ENCODE measurements at places on chromosomes 7 and 10. TPM values are rescaled to one million over a fixed set of nuclear protein-coding genes. Genes with fewer than 3 reads are reported as not detected.

DNA sequence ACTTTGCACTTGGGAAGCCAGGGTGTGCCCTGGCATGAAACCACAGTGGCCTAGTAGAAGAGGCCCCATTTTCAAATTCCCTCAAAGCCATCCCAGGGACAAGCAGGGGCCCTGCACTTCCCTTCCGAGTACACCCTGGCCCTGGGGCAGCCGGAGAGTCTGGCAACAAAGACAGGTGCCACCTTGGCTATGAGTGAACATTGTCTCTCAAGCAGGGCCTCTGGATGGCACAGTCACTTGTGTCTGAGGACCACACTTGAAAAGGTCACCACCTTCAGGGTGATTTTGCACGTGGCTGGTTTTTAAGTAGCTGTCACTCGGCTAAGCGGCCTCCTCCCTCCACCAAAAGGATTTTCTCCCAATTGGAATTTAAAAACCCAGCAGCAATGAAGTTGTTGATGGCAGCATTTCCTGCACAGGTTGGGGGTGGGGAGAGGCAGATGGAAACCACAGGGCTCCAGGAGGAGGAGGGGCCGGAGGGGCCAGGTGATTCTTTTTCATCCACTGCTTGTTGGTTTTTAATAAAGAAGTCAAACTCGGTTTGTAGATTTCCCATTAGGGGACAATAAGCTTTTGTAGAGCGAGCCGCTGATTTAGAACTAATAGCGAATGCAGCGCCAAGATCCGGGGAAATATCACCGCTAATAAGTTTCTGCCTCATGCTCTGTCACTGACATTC, 33.9 kb downstream of the C10orf105 start:
- DNase-seq: no peak
- no peak overlapping the region for H3K4me3 ChIP-seq
- H3K27me3 ChIP-seq: no peaks in the 10 kb centered on the region
- no peaks in the 10 kb centered on the region for H3K36me3 ChIP-seq
- peaks cover 3% of the 10 kb centered on the region for H3K4me1 ChIP-seq

- no peak overlapping the region for H3K4me3 ChIP-seq
- no peaks in the 10 kb centered on the region for H3K36me3 ChIP-seq
- no peaks in the 10 kb centered on the region for H3K27me3 ChIP-seq
- DNase-seq: no peak
Measured at GRCh38 chr7:46256870-46257661, 336.0 kb upstream of the IGFBP3 start.

The FIS1 gene
- total RNA-seq: 287 TPM

DNA sequence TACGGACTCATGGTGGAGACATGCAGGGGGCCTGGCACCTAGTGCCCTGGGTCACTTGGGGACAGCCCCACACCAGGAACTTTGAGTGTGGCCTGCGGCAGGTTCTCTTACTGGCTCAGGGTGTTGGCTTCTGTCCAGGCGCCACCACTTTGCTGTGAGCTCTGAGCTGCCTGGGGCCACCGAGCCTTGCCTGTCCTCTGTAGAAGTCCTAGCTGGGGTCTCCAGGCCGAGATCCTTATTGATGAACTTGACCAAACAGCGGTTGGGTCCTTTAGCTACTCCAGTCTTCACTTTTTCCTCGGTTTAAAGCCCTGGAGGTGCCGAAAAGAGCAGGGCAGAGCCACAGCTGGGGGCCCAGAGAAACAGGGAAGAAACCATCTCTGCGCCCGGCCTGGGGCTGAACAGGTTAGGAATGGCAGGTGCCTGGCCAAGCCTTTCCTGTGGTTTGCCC, 41.3 kb downstream of the ZNF467 start:
- H3K4me3 ChIP-seq: no peak overlapping the region
- H3K27me3 ChIP-seq: no peaks in the 10 kb centered on the region
- H3K36me3 ChIP-seq: peaks cover 75% of the 10 kb centered on the region
- H3K4me1 ChIP-seq: peaks cover 15% of the 10 kb centered on the region

The NPC1L1 gene
- total RNA-seq: 0.17 TPM

GRCh38 chr10:4527281-4527970, 298.6 kb upstream of the AKR1E2 start:
- H3K27me3 ChIP-seq: no peaks in the 10 kb centered on the region
- H3K27ac ChIP-seq: peak overlapping the region; percentile 47
- no peaks in the 10 kb centered on the region for H3K36me3 ChIP-seq

- no peaks in the 10 kb centered on the region for H3K4me1 ChIP-seq
- no peak overlapping the region for H3K27ac ChIP-seq
- H3K4me3 ChIP-seq: no peak overlapping the region
Measured at GRCh38 chr10:76113952-76114351, 682.5 kb downstream of the LRMDA start.

- H3K27ac ChIP-seq: no peak overlapping the region
- no peak for DNase-seq
- H3K4me1 ChIP-seq: no peaks in the 10 kb centered on the region
- H3K27me3 ChIP-seq: no peaks in the 10 kb centered on the region
Measured at GRCh38 chr7:127362364-127363027, 30.0 kb downstream of the ZNF800 start.

The C10orf90 gene
- total RNA-seq: not detected

- peak; percentile 79 for DNase-seq
- H3K27me3 ChIP-seq: no peaks in the 10 kb centered on the region
- no peaks in the 10 kb centered on the region for H3K36me3 ChIP-seq
Measured at GRCh38 chr10:44249490-44249889, 135.4 kb downstream of the CXCL12 start.

The SLC18A3 gene
- 0.57 TPM for total RNA-seq

GRCh38 chr7:134636008-134636449, 10.6 kb upstream of the BPGM start:
- H3K27ac ChIP-seq: no peak overlapping the region
- H3K27me3 ChIP-seq: no peaks in the 10 kb centered on the region

DNA sequence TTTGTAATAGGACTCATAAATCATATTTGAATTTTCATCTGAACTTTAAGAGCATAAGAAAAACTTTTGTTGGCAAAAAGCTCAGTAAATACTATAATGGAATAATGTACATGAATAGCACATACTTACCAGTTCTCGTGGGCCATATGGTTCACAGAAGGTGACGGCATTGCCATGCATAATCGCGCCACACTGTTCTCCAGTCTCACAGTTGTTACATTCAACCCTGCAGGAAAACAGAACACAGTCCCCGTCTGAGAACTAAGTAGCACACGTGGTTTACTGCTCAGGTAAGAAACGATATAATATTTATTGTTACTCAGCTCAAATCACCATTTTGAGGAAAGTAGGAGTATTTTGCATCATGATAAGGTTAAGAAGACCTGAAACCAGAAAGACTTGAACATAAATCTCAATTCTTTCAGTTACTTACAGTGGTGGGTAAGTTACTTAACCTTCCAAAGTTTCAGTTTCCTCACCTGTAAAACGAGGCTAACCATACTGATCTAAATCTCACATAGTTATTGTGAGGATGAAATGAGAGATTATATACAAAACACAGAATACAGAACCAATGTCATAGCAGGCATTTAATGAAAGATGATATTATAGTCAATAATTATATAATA, 261.4 kb downstream of the RELN start:
- H3K4me3 ChIP-seq: no peak overlapping the region
- H3K27ac ChIP-seq: no peak overlapping the region
- DNase-seq: no peak
- H3K4me1 ChIP-seq: no peaks in the 10 kb centered on the region
- H3K27me3 ChIP-seq: no peaks in the 10 kb centered on the region

GRCh38 chr7:2918406-2918805, 74.3 kb upstream of the GNA12 start:
- no peak overlapping the region for H3K27ac ChIP-seq
- no peaks in the 10 kb centered on the region for H3K36me3 ChIP-seq
- H3K27me3 ChIP-seq: peaks cover 76% of the 10 kb centered on the region
- H3K4me3 ChIP-seq: no peak overlapping the region
- H3K4me1 ChIP-seq: no peaks in the 10 kb centered on the region
- no peak for DNase-seq
